Stimulated activated CD8-positive, alpha-beta memory T cell treated with anti-CD3 and anti-CD28 coated beads, Interleukin-4, amount 100 ng/mL, for 1 hour (primary cell): ENCODE measurements at places on chromosomes 16 and 17.

DNA sequence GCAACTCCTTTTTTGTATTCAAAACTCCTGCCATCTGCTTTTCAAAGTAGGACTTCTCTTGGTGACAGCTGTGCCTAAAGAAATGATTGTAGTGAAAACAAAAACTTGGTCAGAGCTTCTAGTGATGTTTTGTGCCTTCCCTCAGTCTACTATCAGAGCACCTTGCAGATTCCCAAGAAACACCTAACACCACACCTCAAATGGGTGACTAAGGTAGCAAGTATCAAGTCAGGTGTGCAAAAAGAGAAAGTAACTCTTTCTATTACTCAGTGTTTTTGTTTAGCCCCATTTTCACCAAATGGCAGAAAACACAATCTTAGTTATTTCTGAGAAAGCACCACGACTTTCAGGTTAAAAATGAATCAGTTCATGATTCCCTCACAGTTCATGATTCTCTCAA, 2.0 kb upstream of the PMFBP1 start:
- no peak for DNase-seq

DNA sequence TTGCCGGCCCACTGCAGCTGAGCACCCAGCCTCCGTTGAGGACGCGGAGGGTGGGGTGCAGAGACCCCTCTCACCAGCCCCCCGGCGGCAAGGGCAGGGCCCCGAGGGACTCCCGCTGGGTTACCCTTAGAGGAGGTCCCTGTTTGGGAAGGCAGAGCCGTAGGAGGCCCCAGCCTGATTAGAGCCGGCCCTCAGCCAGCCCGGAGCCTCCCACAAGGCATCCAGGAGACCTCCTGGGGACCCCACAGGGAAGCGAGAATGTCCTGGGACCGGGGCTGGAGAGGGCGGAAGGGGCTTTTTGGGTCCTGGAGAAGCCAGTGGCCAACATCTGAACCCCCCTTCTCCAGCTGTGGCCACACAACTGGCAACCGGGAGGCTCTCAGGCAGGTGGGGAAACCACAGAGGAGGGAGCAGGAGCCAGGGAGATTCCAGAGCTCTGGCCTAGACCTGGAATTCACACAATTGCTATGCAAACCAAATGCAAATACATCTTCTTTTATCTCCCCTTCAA, 21.7 kb upstream of the SP6 start:
- DNase-seq, result no peak

GRCh38 chr16:80932708-80933095, 74.0 kb downstream of the CMC2 start:
- DNase-seq, result no peak

DNA sequence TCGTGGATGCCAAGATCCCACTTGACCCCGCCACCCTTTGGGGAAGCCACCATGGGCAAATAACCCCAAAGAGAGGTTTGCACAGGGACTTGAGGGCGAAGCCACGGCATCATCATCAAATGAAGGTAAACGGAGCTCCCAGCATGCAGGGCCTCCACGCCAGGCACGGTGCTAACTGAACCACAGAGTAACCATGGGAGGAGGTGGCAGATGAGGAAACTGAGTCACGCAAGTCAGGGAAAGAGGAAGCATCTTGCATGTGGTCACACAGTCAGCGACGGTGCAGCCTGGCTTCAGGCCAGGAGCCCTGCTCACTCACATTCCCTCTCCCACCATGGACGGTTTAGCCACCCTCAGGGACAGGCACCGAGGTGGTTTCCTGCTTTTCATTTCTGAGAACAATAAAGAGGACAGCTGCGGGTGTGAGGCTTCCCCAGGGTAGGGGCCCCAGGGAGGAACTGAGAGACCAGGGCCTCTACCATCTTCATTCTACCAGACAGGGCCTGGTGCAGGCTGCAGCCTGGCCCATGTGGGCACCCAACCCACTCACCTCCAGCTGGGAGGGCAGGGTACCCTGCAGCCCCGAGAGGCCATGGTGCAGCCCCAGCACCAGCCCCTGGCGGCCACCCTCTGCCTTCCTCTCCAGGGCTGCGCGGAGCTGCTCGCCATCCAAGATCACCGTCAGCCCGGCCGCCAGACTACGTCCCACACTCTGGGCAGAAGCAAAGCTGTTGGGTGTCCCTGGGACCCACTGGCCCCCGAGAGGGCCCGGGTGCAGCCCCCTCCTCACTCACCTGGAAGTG, 78.3 kb downstream of the RMI2 start:
- no peak for DNase-seq

GRCh38 chr16:77220427-77220826, 21.2 kb downstream of the SYCE1L start:
- DNase-seq, result no peak

DNA sequence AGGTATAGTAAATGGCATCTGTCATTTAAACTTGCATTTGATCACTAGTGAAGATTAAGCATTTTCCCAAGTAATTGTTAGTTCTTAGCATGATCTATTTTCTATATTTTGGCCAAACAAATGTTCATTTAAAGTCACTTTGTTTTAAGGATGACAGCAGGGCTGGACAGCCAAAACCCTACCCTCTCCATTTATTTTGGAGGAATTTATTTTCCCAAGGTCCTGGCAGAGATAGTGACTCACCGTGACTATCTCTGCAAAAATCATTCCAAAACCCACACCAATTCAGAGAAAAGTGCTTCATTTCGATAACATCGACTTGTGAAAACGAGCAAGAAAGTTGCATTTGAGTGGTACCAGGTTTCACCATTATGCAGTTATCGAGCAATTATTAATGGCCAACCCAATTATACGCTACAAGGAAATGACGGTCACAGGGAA, 665 bp upstream of the AKAP1 start:
- no peak for DNase-seq

GRCh38 chr17:56593086-56593645, 333 bp upstream of the NOG start:
- DNase-seq, result no peak

DNA sequence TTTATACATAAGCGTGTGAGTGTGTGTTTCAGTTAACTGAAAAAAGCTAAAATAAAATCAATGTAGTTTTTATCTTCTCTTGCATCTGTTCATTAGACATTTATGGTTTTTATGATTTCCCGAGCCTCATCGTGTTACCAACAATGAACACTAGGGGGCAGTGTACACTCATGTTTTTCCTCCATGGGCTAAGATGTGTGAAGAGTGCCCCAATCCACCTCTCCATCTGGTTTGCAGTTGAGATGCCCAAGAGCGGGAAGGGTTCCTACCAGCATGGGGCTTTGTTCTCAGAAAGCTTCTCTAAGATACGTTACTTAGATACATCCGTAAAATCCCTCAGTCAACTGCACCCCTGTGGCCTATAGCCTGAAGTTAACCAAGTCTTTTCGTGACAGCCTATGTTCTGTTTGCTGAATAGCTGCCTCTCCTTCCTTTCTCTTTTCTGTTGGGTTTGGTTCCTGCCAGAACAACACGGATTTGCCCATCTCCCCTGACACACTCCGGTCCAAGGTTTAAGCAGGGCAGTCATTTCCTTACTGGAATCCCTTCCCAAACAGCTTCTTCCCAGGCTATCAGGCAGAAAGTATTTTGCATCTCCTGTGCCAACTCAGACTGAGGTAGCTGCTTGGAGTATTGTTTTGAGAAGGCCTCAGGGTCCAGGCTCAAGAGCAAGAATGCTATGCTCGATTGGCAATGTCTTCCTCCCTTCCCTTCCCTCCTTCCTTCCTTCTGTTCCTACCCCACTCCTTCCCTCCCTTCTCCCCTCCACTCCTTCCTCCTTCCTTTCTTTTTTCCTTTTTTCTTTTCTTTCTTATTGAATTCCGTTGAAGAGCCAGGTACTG, 12.9 kb upstream of the ELAC2 start:
- no peak for DNase-seq

- DNase-seq, result no peak
Observed at GRCh38 chr17:72441909-72442308, 321.1 kb downstream of the SOX9 start.

DNA sequence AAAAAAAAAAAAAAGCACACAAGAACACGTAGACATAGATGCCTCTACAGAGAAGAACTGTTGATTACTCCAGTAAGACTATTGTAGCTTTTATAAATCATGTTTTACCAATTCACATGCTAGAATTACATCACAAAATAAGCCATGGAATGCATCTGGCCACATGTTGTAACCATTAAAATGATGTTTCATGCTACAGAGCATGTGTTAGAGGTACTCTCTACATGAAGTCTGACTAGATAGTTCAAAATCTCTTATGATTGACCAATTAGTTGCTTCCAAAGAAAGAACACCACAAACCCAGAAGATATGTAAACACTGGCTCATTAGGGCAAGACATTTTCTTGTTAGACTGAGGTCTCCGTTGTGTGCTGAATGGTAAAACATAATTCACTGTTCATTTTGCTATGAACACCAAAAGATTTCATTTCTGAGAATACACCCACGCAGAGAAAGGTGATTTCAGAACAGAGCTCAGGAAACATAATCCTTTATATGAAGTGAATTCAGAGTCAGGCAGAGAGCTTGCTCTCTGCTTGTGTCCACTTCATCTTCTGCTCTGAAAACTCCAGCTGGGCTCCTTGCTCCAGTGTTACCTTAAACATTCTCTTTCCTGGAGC, 411.4 kb upstream of the SOX9 start:
- no peak for DNase-seq

DNA sequence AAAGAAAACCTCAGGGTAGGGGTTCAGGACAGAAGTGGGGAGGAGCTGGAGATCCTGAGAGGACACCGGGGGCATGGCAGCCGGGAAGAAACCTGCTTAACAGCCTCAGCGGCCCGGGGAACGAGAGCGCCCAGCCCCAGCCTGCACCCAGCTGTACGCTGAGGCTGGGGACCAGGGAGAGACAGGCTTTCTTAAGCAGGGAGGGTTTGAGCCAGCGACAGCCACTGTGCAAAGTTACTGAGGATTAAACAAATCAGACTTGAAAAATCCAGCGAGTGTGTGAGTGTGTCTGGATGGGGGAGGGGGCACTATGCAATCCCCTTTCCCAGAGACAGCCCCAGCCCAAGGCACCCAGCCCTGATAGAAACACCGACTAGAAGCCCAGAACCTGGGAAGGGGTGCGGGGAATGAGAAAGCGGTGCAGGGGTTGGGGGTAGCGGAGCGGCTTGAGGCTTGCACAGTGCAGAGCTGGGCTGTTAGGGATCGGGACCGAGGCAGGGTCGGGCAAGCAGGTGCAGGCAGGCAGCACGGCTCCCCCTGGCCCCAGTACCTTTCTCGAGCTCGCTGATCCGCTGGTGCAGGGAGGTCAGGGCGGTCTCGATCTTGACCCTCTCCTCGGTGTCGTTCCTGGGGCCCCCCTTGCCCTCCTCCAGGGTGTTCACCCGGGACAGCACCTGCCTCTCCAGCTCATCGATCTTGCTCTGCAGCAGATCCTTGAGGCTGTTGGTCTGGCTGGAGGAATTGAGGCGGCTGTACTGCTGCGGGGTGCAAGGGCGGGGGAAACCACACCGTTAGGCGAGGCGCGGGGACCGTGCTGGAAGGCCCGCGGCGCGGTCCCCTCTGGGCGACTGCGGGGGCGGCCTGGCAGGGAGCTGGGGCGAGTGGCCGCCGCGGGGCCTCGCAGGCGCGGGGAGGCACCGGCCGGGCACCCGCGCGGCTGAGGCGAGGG, 1.2 kb downstream of the NPTX1 start:
- no peak for DNase-seq

DNA sequence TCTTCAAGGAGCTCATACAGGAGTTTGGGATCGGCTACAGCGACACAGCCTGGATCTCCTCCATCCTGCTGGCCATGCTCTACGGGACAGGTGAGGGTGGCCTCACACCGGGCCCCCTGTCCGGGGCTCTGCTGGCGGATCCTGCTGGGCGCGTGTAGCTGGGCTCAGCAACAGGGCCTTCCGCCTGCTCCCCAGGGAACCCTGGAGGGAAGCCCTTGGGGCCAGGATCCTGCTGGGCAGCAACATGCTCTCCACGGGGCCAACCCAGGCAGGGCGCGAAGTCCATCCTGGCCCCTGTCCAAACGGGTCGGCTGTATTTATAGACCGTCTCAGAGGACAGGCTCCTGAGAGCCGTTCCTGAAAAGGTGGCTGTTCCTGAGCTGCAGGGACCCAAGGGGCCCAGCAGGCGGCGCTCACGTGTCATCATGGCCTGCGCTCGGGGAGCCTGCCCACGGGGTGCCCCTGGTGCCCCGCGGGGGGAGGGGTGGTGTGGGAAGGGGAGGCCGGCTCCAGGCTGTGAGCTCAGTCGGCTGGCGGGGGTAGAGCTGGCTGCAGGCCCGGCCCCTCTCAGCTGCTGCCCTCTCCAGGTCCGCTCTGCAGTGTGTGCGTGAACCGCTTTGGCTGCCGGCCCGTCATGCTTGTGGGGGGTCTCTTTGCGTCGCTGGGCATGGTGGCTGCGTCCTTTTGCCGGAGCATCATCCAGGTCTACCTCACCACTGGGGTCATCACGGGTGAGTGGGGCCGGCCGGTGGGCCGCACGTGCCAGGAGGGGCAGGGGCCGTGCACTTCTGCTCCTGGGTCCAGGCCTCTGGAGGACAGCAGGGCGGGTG, 7.5 kb downstream of the SLC16A3 start:
- no peak for DNase-seq

GRCh38 chr16:57567691-57568090, 25.2 kb downstream of the ADGRG5 start:
- DNase-seq, result no peak

DNA sequence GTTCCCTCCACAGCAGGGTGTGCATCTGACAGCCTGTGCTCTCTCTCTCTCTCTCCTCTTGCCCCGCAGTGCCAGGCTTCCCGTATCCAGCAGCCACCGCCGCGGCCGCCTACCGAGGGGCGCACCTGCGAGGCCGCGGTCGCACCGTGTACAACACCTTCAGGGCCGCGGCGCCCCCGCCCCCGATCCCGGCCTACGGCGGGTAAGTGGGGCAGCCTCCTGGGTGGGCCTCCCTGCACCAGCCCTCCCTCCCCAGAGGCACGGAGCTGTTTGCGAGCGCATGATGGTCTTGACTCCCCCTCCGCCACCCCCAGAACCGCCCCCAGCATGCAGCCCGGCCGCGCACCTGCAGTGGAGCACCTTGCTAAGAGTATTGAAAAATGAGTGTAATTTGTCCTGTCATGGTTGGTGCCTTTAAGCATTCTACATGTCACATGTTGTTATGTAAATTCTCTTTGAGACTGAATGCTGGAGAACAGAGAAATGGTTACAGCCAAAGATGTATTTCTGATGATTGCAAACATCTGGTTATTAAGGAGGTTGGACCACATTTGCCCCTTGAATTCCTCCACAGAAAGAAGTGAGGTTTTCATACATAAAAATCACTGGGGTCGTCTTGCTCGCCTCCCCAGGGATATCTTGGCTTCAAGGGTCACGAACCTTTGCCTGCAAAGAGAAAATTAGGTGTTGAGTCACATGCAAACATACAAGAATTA, 321.3 kb downstream of the RBFOX1 start:
- DNase-seq, result no peak

DNA sequence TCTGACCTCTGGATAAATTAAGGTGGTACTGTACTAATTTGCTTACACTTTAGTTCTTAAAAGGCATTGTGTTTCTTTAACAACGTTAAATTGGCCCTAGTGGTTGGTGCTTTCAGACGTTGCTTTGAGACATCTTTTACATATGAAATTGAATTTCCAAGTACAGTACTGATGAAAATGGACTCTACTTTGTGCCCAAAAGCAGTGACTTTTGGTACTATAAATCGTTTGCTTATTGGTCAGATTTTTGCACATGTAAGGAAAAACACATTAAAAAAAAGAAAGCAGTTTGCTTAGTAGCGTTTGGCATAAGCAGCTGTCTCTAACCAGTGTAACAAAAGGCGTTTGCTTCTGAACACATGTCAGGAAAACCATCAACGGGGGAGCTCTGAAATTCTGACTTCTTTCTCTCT, 139.6 kb downstream of the CDK5R1 start:
- no peak for DNase-seq

- DNase-seq, result no peak
Observed at GRCh38 chr16:54173490-54173889, 113.1 kb downstream of the IRX3 start.
